NCI-H460 (cell line): ENCODE measurements at places on chromosomes 2 and 18. TPM values are rescaled to one million over a fixed set of nuclear protein-coding genes. Genes with fewer than 3 reads are reported as not detected.

GRCh38 chr2:30147196-30147714 is 448 bp downstream of the YPEL5 start:
- DNase-seq: no peak

GRCh38 chr2:160014227-160014626 is 48.2 kb downstream of the PLA2R1 start:
- no peak for DNase-seq

- DNase-seq: no peak
These were observed 200.0 kb downstream of the PIK3C3 start for GRCh38 chr18:42155024-42155423.

GRCh38 chr18:75779450-75779849 is 351.9 kb upstream of the SMIM21 start:
- DNase-seq: no peak

GRCh38 chr18:40613721-40614120 is 1341.3 kb upstream of the PIK3C3 start:
- no peak for DNase-seq

GRCh38 chr2:233853353-233853752 is 982 bp downstream of the HJURP start:
- DNase-seq: no peak

- DNase-seq: no peak
These were observed 1329.7 kb upstream of the SLC39A10 start for GRCh38 chr2:194327196-194327888.

- DNase-seq: no peak
These were observed 22.5 kb downstream of the PASK start for GRCh38 chr2:241126771-241127202.

DNA sequence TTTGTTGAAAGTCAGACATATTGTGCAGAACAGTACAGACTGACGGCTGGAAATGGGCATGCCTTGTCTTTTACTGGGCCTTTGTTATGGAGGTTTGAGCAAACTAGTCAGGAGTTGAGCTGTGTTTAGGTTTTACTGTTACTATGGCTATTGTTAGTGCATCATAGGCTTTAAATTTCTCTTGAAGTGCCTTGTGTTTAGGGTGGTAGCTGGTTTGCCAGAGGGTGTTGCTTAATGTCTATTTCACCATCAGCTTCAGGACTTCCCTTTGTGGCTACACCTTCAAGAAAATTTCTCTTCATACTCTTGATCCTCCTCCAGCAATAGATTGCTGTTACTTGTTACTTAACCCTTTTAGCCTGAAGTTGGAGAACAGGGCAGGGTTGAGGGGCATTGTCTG is 104.6 kb downstream of the CAPN13 start:
- DNase-seq: no peak

- no peak for DNase-seq
These were observed 9.3 kb downstream of the TGOLN2 start for GRCh38 chr2:85318222-85319074.

GRCh38 chr2:100707016-100707947 is 112.7 kb upstream of the NPAS2 start:
- no peak for DNase-seq

DNA sequence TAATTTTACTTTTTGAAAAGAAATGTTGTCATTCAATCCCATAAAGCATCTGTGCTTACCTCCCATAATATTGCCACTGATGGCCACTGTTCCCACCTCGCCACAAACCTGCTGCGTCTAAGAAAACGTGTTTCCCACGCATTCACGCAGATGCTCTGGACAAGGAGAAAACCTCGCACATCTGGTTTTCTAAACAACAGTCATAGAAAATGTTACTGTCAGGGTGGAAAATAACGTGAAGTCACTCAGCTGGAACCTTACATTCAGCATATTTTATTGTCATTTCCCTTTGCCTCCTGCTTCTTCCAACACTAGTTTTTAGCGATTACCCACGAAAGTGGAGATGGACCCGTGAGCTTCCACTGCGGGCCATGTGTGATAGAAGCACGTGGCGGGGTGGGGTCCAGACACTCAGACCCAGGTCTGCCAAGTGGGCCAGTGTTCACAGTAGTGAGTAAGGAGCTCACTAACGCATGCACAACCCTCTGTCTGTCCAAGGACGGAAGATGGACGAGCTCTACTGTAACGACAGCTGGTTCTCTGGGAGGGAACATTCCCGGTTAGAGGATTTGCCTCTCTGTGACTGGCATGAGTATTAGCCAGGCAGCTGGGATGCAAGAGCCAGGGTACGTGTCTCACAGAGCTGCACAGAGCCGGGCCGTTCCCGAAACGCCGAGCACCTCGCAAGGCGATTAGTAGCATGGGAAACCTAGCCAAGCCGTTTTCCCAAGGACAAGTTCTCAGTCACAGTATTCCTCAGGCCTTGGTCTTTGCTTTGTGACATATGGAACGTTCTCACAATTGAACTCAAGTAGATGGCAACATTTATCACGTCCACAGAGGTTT is 94.5 kb downstream of the MTCL1 start:
- DNase-seq: peak; percentile 43

DNA sequence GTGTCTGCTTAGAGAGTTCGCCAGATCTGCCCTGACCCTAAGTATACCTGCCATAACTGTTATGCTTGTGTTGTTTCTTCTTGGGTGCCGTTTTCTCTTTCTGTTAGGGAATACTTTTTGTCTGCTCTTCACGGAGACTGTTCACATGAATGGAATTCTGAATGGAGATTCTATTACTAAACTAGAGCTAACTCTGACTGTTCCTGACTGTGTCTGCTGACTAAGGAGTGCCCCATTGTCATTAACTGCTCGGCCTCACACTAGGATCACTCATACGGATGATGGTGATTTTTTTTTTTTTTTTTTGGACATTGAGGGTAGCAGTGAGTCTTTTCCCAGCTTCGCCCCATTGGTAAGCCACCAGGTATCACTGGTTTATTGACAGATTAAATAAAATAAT is 104.8 kb upstream of the SLC8A1 start:
- DNase-seq: no peak

DNA sequence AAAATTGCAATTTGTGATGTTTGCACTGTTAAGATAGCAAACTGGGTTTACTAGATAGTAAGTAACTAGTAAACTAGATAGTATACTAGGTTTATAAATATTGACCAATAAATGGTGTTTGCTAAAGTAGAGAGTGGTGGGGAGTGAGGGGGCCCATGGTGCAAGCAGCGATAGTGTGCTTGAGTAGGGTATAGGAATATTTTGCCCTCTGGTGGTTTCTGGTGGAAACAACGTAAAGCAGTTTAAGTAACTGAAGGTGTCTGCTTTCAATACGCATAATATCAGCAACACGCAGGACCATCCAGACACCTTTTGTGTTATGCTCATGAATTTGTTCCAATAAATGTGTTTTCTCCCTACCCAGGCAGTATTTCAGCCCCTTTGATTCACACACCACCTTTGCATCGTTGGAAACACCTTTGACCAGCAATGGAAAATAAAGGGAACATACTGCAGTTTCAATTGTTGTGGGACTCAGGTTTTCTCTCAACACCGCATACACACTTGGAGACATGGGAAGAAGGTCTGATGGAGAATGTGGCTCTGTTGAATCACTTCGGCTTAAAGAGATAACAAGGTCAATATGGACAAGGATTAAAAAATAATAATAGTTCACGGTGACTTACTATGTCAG is 16.7 kb upstream of the STAT1 start:
- DNase-seq: peak; percentile 55

- peak; percentile 43 for DNase-seq
These were observed 80.2 kb downstream of the SMAD4 start for GRCh38 chr18:51110073-51110797.

- no peak for DNase-seq
These were observed 335.3 kb downstream of the RIT2 start for GRCh38 chr18:42780171-42780570.

DNA sequence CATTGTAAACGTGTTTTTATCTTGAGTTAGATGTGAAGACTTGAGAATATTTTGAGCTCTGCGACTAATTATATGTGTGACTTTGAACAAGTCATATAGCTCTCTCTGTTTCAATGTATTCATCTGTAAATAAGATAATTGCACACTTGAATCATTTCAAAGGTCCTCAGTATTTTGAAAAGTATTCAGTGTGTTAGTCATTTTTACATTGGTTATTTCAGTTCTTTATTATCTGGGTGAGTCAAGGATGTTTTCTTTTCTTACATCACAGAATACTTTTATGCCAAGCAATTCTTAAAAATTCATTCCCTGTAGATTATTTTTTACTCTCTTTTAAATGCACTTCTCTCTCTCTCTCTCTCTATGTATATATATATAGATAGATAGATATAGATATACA is 1098.0 kb upstream of the ZEB2 start:
- no peak for DNase-seq

DNA sequence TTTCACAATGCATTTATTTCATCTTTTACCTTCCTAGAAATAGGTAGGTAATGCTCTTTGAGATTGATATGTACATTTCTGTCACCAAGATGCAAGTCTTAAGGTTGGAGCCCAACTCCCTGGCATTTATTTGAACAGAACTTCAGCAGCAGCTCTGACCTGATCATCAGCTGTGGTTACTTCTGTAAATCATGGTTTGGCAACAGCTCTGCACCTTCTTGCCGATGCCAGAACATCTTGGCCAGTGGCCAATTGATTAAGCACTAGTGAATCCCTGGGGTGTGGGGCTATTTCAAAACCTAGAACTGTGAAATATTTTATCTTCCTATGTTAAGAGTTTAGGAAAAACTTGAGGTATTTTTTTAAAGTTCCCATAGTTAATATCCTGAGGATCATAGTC is 124.8 kb upstream of the NYAP2 start:
- DNase-seq: no peak

DNA sequence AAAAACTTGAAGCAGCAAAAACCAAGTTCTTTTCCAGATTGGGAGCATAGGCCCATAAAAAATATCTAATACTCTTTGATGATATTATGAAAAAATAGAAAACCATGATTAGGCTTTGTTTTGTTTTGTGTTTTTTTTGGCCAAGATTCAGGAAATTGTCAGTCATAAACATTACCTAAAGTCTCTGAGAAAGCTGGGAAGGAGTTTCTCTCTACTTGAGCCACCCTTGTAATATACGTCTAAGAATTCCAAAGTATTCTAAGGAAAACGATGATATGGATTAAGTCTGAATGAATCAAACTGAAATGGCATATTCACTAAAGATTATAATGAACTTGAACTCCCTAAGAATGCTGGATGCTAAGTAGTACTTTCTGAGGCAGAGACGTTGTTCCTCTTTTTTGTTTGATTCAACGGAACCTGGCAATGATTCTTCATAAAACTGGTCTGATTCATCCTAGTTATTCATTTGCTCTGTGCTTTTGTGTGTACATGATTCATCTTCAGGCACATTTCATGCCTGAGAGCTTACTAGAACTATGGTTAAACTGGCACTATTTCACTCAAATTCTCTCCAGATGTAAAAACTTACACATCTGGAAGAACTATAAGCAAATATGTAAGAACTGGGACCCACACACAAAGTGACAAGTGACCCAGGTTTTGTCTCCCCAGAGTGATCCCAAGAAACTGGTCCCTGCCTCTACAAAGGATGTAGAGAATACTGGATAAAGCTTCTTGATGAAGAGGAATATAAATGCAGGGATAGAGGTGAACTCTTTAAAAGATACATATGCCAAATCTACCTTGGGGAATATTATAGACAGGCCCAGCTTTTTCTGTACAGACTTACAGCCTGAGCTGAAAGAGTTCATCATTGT is 159.7 kb downstream of the DOCK10 start:
- no peak for DNase-seq

DNA sequence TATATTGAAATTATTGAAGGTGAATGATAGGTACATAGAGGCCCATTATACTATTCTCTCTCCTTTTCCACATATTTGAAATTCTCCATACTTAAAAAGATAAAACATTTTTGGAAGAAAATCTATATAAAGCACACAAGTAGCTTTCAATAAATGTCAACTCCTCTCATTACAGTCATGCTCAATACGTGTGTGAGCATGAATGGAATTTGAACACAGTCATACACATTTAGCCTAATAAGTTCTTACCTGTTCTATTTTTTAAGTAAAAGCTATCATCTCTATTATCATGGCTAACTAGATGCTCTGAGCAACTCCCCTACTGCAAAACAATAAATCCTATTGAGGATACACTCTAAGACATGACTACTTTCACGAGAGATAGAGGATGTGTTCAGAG is 41.9 kb upstream of the SPATS2L start:
- no peak for DNase-seq

DNA sequence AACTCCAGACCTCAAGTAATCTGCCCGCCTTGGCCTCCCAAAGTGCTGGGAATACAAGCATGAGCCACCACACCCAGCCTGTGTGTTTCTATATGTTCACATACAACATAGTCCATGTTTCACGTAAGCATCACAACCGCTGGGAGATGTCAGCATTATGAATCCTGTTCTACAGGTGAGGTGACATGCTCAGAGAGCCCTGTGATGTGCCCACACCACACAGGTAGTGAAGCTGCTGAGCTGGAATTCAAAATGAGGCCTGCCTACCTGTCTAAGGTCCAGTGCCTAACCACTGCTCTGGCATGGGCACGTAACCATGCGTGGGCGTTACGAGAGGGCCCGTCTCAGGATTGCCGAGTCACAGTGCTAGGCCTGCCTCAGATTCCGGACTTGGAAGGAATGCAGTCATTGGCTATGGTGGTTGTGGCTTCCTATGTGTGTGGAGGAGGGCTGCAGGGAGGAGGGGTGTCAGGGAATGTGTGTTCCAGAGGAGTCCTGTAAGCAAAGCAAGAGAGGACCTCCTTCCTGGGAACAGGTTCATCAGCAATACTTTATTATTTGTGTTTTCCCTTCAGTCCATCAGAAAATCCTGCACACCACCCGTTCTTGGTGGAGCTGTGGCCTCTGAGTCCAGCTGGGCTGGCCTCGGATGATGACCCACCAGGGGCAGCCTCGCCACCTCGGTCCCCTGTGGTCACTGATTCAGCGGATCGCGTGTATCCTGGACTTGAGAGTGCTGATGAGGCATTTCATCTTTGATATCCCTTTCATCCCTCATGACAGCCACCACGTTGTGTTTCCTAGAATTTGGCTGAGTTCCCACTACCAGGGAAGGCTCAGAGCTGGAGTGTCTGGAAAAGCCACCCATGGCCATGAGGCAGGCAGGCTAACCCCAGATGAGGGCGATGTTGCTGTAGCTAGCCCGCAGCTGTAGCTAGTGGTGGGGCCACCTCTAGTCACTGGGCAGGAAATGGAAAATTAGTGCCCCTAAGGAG is 31.1 kb downstream of the HK2 start:
- no peak for DNase-seq

The STK36 gene
- total RNA-seq: 14.9 and 26.8 TPM in 2 replicates

The TFPI gene
- total RNA-seq: 209 and 219 TPM in 2 replicates

The CENPA gene
- total RNA-seq: 24.2 and 31.9 TPM in 2 replicates

The NEUROD1 gene
- total RNA-seq: not detected in 2 replicates

The USP34 gene
- 80.4 and 107 TPM in 2 replicates for total RNA-seq

The SOWAHC gene
- total RNA-seq: 67.9 and 72.3 TPM in 2 replicates

The CFAP221 gene
- not detected in 2 replicates for total RNA-seq

The SKOR2 gene
- total RNA-seq: not detected in 2 replicates

The ABCB11 gene
- total RNA-seq: not detected in 2 replicates

The GPBAR1 gene
- 0.15 TPM in 1 of 2 replicates, not detected in the other for total RNA-seq

The RELCH gene
- 15.7 and 18.6 TPM in 2 replicates for total RNA-seq

The FIGN gene
- 2.7 and 3.6 TPM in 2 replicates for total RNA-seq

The TFCP2L1 gene
- total RNA-seq: 0.02 and 0.09 TPM in 2 replicates

The ADCYAP1 gene
- total RNA-seq: 0.20 and 0.57 TPM in 2 replicates

The VWA3B gene
- not detected in 2 replicates for total RNA-seq

The GMCL1 gene
- total RNA-seq: 13.0 and 16.1 TPM in 2 replicates
